RPMI7951 (cell line): ENCODE measurements at places on chromosomes 7 and 10. TPM values are rescaled to one million over a fixed set of nuclear protein-coding genes. Genes with fewer than 3 reads are reported as not detected.

GRCh38 chr10:77522268-77522809 lies 115.3 kb downstream of the KCNMA1 start:
- no peak for DNase-seq

GRCh38 chr7:16300361-16300895 lies 120.9 kb downstream of the CRPPA start:
- DNase-seq, result no peak

- DNase-seq, result no peak
Measured at GRCh38 chr7:4824120-4824775, 37.6 kb downstream of the PAPOLB start.

DRGX gene
- total RNA-seq, result not detected in 2 replicates

ASB10 gene
- total RNA-seq, result not detected in 2 replicates
